SIG-M5 (cell line): ENCODE measurements at places on chromosomes 4 and X.

- no peak for DNase-seq
Measured at GRCh38 chrX:43218198-43218597, 437.9 kb upstream of the MAOA start.

GRCh38 chrX:9352694-9353411 lies 112.0 kb upstream of the TBL1X start:
- peak; percentile 18 for DNase-seq

DNA sequence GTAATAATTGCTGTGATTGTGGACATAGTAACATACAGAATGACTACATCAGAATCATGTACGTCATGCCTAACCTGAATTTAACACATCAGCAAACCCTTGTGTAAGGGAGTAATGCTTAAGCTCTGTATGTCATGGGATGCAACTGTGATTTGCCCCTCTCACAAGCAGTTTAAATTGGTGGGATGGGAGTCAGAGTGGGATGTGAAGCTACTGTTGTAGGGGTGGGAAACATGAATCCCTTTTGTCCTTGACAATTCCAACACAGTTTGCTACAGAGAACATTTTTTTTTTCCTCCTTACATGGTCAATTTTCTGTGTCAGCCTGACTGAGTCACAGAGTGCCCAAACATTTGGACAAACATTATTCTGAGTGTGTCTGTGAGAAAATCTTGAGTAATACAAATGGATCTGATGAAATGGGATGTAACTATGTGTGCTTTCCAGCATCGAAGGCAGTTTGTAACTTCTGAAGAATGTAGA lies 392.8 kb downstream of the GPM6A start:
- no peak for DNase-seq

GRCh38 chr4:144174401-144175067 lies 34.0 kb upstream of the GYPA start:
- no peak for DNase-seq

- DNase-seq, result no peak
Measured at GRCh38 chr4:35541888-35542213, 702.5 kb downstream of the ARAP2 start.

DNA sequence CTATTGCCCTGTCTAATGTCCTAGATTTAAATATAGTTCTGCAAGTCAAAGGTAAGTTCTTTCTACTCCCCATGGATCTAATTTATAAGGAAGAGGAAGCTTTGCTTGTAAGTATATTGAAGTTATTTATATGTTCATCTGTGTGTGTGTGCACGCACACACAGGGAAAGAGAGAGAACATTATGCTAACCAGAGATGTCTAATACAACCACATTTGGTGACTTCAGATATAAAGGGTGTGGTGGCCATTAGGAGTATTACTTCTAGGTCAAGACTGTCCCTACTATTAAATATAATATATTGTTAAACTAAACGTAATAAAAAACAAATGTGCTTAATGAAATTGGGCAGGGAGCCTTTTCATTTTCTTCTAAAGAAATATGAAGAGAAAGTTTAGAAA lies 4.1 kb downstream of the DCK start:
- no peak for DNase-seq
